Activated CD8-positive, alpha-beta memory T cell treated with anti-CD3 and anti-CD28 coated beads for 48 hours (primary cell): ENCODE measurements at places on chromosomes 3 and 15.

DNA sequence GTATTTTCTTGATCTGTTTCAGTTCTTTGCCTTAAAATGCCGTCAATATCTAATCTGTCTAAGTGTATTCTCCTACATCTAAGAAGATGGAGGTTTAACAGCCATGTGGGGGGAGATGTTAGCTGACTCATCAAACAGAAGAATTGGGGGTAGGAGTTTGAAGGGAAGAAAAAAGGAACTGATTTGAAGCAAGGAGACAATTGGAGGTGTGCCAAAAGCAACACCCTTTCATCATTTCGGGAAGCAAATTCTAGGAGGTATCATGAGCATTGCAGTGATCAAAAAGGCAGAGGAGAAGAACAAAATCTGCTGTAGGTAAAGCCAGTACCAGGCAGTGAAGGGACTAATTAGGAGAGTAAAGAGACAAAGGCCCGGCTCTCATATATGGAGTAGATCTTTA lies 337.3 kb upstream of the TBC1D5 start:
- DNase-seq: no peak

GRCh38 chr3:38095669-38096483 lies 41.1 kb downstream of the ACAA1 start:
- DNase-seq: no peak

- no peak for DNase-seq
These were observed 4.6 kb upstream of the DAG1 start for GRCh38 chr3:49465270-49466034.

DNA sequence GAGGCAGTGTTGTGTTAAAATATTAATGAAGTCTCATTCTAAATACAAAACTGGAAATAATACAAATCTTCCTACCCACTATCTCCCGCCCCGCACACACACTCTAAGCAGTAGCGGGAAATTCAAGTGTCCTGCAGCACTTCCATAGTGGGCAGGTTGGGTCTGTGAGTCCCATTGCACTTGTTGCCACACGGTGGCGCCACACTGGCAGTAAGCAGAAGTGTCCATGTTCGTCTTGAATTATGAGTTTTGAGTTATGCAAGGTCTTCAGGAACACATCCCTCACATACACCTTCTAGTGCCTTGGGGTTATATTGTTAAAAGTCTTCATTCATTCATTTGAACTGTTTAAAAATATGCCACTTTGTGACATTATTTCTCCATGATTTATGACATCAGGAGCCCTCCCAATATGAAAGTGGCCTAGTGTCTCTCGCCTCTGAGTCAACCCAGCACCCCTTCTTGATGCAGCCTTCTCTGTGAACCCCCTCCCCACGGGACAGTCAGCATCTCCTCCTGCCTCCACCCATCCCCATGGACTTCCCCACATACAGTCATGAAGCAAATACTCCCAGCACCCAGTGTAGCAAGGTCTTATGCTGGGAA lies 17.6 kb upstream of the CCDC174 start:
- DNase-seq: no peak
